ENCODE measurements at places on chromosomes 4 and X. TPM values are rescaled to one million over a fixed set of nuclear protein-coding genes. Genes with fewer than 3 reads are reported as not detected.

TKTL1 gene
- not detected for total RNA-seq

CFI gene
- total RNA-seq: 1.2 TPM

CT45A2 gene
- total RNA-seq: not detected

NOX1 gene
- total RNA-seq: not detected

SHOX gene
- total RNA-seq: not detected

DAPP1 gene
- total RNA-seq: not detected

IQSEC2 gene
- total RNA-seq: 4.9 TPM

RBMX gene
- 137 TPM for total RNA-seq

SORBS2 gene
- total RNA-seq: 15.8 TPM

KLHL13 gene
- 0.46 TPM for total RNA-seq

ALG13 gene
- total RNA-seq: 36.2 TPM

ARFIP1 gene
- 38.6 TPM for total RNA-seq

ZNF711 gene
- 6.1 TPM for total RNA-seq
